ENCODE measurements at places on chromosomes 5 and 9.

DNA sequence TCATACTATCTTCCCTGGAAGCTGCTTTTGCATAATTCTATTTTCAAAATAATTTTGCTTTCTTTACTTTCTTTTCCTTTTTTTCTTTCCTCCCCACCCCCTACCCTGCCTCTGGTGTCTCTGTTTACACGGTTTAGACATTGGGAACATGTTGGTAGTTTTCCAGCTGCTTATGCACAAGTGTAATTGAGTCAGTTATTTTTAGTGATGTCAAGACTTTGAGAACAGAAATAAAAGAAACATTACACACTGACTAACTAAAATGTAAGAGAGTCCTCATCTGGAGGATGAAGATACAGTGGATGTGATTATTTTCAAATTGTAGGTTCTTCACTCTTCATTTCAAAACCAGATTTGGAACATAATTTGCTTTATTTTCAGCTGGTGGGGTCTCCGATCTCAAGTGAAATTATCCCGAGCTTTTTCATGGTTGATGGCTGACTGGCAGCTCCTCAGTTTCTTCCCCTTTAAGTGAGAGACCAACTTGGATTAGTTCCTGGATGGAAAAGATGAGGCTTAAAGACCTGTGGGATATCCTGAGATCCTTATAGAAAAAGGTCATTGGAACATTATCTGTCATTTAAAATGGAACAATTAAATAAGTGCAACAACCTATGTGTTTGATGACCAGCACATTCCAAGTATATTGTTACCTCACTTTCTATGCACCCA is 154.4 kb upstream of the ZNF462 start:
- no peak for DNase-seq

- no peak for DNase-seq
Observed at GRCh38 chr5:151709109-151709735, 22.5 kb upstream of the SPARC start.

DNA sequence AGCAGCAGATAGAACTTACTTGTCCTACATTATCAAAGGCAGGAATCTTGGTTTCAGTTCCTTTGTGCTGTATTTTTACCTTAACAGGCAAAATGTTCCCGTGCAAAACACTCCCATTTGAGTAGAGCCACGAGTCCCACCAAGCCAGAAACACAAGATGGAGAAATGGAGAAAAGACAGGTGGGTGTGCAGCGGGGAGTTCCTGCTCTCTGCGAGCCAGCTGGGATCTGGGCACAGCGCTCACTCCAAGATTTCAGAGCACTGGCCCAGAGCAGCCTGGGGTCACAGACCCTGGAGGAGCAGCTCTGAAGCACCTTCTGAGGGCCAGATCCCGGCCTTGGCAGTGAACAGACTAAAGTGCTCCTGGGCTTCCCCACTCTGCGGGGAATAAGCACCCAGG is 2.9 kb downstream of the UCK1 start:
- no peak for DNase-seq

- DNase-seq = no peak
Observed at GRCh38 chr9:38447703-38448102, 23.4 kb upstream of the IGFBPL1 start.

DNA sequence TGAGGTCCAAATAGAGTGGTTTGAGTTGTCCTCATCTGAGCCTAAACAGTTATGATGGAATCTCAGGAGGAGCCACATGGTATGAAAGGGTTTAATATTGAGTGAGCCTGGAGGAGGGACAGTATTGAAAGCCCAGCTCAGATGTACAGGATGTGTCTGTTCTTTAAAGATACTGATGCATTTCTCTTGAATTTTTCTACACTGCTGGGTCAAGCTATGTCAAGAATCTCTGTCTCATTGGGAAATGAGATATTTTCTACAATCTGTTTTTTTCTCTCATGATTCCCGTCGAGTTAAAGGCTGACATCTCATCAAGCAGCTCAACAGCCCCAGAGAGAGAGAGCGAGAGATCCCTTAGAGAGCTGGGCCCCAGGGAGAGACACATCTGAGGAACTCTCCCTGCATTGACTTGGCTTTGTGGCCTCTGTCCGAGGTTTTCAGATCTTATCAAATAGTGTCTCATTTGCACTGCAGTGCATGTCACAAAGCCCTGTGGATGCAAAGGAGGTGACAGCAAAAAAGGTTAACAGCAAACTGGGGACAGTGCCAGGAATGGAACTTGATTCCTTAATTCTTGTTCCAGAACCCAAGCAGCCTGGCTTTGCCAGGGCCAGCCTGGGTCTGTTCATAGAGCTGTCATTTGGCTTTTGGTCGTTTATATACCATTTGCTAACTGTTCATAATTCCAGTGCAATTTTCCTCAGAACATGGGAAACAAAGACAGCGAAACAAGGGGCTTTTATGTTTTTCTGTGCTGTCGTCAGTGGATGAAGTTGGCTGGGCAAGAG is 19.0 kb upstream of the ACTBL2 start:
- DNase-seq = no peak

- DNase-seq = no peak
Observed at GRCh38 chr5:67549296-67549618, 352.7 kb upstream of the CD180 start.

GRCh38 chr5:81245871-81246235 is 12.7 kb downstream of the CKMT2 start:
- no peak for DNase-seq

- peak; percentile 48 for DNase-seq
Observed at GRCh38 chr5:111070272-111071134, 1.0 kb upstream of the TSLP start.

DNA sequence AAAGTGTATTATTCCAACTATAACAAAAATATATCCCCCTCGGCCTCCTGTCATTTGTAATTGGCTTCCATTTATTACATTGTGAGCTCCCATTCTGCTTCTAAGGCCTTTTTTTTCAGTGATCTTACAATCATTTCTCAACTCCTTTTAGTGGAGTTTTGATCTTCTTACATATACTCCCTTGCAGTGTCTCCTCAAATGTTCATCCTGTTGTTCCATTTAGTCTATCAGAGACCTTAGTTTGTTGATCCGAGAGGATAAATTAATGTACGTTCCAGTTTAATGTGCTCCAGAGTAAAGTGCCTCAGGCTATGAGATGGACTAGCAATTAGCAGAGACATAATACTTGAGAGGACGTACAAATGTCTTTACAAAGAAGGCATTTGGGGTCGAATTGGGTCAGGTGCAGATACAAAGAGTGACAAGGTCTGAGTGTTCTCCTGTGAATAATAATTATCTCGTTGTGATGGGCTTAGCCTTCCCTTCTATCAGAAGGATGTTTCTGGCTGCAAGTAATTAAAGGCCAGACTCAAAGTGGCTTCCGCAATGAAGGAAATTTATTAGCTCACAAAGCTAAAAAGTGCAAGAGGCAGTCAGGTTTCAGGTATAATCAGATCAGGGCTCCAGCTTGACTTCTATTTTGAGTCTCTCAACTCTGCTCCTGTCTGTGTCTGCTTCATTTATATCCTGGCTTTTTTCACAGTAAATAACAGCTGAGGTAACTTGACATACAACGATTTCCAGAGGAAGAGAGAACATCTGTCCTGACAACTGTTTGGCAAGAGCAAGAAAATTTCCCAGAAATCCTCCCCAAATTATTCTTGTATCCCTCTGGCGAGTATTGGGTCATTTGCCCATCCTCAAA is 30.1 kb downstream of the ARRDC3 start:
- no peak for DNase-seq

GRCh38 chr9:86405926-86406325 is 51.7 kb upstream of the TUT7 start:
- no peak for DNase-seq

- DNase-seq = no peak
Observed at GRCh38 chr5:179908528-179908927, 831 bp upstream of the TBC1D9B start.

DNA sequence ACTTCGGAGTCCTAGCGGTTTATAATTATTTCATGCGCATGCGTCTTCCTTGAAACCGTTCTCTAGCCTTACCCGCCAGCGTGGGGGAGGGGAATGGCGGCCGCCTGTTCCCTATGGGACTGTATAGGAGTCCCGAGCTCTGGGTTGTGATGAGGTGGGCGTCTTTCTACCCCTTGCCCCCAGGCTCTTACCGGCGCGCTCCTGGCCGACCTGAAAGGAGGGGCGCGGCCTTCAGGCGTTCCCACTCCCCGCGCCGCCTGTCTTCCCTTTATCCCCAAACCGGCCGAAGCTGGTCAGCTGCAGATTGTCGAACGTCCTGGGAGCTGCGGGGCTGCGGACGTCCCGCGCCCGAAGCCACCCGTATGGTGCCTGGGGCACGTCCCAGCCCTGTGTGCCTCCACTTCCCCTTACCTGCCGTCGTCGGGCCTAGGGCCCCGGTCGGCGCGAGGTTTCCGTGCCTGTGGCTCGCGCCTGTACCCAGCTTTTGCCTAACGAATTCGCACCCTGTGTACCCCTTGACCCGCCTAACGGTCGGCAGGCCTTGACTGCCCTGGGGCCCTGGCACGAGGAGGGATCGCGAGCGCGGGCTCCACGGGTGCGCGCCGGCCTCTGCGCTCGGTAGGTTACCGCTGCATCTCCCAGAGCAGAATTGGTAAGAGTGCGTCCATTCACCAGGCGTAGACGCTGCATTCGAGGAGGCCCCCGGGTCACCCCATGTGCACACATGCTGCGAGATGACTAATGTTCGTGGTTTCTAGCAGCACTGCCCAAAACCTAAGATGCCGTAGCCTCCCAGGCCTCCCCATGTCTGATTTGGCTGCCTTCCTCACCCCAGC is 653 bp upstream of the HNRNPH1 start:
- DNase-seq = peak; percentile 76

- no peak for DNase-seq
Observed at GRCh38 chr9:4886698-4887097, 94.0 kb downstream of the RCL1 start.

- peak; percentile 76 for DNase-seq
Observed at GRCh38 chr5:125484742-125485641, 738.6 kb upstream of the ZNF608 start.

DNA sequence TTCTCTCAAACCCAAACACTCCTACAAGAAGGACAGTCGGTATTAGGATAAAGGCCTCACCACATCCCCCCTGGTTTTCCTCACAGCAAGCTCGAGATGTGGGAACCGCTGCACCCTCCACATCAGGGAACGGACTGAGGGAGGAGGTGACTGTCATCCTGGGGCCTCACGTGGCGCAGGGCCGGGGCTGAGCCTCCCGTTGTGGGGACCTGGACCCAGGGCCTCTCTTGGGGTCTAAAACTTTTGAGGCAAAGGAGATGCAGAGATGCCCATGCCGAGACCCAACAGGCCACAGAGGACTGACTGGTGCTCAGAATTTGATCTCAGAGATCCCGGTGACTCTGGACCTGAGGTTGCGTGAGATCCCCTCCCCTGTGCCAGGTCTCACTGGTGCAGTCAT is 72.7 kb downstream of the MRPL36 start:
- peak; percentile 12 for DNase-seq

DNA sequence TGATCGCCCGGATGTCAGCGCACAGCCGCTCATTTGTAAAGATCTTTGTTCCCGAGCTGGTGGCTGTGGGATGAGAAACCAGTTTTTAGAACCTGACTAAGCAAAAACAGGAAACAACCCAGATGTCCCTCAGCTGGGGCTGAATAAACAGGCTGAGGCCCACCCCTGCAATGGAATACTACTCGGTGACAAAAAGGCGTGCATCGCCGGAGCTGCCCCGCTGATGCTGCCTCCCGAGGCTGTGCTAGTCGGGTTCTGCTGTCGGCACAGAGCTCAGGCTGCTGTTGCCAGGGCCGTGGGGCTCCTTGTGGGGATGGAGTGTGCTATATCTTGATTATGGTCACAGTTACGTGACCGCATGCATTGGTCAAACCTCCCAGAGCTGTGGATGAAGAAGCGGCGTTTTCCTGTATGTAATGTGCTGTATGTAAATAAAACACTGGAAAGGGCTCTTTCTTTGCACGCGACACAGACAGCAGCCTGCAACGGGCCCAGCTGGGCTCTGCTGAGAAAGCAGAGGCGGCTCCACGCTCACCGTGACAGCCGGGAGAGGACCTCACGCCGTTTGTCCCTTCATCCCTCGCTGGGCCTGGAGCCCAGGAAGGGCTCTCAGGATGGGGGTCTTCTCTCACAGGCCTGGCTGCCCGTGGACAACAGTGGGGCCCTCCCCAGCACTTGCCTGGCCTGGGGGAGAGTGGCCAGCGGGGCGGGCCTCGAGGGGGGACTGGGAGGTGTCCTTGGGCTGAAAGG is 51.5 kb upstream of the RNU6ATAC start:
- DNase-seq = no peak

DNA sequence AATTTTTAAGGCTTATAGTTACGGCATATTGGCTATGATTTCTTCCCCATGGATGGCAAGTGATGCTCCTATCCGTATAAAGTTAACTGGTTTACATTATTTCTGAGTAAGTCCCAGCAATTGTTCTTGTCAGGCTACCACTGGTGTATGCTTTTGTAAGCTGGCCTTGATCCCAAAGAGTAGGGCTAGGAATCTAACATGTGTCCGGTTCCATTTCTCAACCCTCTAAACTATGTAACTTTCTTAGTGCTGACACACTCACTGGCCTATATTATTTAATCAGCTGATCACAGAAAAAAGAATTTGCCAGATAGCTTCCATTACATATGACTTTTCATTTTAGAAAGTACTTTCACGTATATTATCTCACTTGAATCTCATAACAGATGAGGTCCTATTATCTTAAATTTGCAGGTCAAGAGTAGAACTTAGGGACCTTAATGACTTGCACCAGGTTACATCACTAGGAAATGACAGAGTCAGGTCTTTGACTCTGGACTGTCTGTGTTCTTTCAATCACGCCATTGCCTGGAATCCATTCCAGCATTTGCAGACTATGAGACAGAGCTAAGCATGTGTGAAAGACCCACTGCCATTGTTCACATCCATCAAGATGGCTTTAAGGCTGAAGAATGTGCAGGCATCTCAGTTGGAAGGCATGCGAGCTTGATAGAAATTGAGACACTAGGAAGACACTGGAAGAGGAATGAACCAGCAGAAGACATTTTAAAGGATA is 362.9 kb downstream of the ARRDC3 start:
- no peak for DNase-seq

DNA sequence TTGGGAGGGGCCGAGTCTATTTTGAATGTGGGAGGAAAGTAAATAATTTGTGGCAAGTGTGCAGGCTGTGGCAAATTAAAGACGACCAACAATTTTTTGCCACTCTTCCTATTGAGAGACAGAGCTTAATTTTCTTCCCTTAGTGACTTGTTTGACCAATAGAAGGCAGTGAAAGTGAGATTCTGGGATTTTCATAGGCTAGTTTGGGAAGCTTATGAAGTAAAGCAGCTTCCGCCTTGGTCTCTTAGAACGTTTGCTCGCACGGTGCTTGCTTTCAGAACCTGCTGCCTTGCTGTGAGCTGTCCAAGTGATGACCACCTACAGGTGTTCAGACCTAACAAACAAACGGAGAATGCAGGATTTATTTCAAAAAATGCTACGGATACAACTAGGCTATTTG is 6.7 kb upstream of the OR1N2 start:
- no peak for DNase-seq

GRCh38 chr5:137923856-137924255 is 34.6 kb downstream of the PKD2L2 start:
- DNase-seq = no peak

GRCh38 chr5:313265-313664 is 8.2 kb upstream of the AHRR start:
- DNase-seq = no peak

Measured in right forelimb (tissue), 1 donor.